Nephron progenitor cell (in vitro differentiated cells): ENCODE measurements at places on chromosomes 5 and 9.

- no peak for DNase-seq
Measured at GRCh38 chr5:96377167-96377566, 55.9 kb downstream of the PCSK1 start.

- peak; percentile 7 for DNase-seq
Measured at GRCh38 chr5:83856881-83857280, 136.2 kb upstream of the HAPLN1 start.

GRCh38 chr9:68416936-68417564 is 60.6 kb downstream of the PGM5 start:
- DNase-seq = no peak

DNA sequence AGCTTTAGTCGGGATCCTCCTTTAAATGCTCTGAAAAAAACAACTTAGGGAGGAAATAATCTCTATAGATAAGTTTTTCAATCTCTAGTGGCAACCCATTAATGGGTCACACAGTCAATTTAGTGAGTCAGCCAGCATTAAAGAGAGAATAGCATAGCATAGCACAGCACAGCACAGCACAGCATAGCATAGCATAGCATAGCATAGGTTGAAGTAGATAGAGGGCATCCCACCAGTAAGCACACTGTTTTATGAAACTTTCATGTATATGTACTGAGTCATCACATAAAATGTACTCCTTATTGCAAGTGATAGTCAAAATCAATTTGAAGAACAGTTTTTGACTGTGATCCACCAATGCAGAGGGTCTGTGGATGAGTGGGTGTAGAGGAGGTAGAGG is 522.9 kb downstream of the CCDC171 start:
- DNase-seq = no peak

DNA sequence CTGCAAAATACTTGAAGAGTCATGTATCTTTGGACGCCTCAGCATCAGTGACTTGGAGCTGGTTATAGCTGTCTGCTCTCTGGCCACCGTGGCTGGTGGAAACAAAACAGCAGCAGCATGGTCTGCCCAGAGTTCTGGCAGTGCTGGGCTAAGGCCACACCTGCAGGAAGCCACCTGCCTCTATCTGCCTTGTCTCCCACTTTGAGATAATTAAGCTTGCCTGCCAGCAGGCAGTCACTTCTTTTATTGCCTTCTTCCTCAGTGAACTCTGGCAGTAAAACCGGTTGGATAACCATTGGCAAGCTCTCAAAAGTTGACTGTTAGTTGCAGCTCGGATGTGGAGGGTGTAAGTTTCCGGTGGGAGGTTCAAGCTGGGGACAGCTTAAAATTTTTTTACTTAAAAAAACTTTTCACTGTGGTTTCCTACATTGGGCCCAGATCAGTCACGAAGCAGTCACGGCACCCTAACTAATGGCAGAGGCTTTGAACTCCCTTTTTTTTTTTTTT is 4.9 kb downstream of the SMIM3 start:
- no peak for DNase-seq

DNA sequence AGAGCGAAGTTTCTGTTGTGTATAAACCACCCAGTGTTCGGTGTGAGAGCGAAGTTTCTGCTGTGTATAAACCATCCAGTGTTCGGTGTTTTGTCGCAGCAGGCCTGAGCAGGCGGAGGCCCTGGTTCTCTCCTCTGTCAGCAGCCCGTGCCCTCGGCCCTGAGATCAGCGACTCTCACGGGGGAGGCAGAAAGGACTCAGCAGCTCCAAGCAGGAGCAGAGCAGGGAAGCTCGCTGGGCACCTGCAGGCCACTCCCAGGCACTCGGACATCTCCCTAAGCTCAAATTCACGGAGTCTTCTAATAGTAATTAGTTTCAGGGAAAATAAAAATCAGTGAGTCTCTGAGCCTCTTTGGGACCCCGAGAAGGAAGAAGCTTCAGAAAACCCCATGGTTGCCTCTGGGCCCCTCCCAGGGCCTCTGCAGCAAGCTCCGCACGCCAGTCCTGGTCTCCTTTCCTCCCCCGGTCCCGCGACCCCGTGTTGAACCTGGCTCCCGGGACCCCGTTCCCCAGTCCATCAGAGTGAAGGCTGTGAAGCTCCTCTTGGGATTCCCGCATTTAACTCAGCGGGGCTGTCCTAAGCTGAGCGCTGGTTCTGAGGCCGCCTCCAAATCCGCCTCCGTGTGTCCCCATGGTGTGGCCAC is 81.9 kb upstream of the ADAMTS2 start:
- no peak for DNase-seq

GRCh38 chr5:175534070-175534932 is 55.9 kb downstream of the SFXN1 start:
- DNase-seq = peak; percentile 90

DNA sequence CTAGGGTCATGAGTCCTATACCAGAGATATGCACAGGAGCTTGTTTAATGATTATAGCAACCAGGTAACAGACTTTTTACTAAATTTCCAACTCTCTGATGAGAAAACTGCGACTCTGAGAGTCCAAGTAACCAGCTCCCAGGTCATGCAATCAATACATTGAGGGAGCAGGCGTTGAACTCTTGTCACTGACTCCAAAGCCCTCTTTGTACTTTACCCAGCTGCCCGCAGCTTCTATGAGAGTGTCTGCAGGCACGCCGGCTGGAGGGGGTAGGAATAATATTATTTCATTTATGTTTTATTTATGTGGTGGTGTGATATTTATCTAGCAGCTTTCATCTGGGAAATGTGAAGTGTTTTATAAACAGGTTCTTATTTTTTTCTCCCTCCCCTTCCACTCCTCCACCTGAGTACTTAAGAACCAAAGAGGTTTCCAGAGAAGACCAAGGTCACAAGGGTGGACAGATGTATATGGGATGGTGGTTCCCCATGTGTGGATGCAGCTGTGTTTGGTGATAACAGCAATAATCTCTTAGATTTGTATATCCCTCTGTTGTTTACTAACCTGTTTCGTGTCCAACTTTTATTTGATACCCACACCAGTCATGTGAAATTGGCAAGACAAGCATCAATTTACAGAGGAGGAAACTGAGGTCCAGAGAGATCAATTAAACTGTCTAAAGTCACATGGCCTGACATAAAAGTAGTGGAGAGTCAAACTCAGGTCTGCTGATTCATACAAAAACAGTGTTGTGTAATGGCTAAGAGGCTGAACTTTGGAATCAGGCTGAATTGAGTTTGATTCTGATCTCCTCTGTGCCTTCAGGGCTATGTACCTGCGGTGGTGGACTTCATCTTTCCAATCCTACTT is 140.2 kb upstream of the TRIM32 start:
- DNase-seq = no peak

DNA sequence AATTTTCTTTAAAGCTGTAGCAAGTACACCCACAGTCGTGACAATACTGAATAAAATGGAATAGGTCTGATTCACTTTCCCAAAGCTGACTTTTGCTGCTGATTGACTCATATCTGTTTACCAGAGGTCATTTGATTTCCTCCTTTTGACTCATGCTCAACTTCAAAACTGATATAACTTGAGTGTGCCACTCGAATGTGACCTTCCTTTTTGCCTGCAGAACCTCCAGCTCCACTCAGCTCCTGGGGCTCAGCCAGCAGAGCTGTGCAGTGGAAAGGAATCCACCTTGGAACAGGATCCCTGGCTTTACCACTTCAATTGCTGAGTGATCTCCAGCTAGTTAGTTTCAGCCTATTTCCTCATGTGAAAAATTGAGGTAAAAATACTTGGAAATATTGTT is 84.1 kb downstream of the FEM1C start:
- no peak for DNase-seq

DNA sequence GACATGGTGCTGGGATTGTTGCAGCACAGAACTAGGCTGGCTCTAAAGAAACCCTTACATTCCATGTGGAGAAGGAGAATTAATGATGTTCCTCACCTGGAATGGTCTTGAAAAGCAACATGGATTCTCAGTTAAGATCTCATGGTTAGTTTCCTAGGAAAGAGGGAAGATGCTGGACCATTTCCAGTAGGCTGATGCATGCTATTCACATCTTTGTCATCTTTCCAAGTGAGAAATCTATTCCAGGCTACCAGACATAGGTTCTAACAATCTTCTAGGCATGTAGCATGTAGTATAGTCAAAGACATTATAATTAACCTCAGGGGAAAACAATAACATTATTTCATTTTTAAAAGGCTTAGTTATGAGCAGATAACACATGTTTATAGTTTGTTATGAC is 44.3 kb downstream of the TMEM252 start:
- no peak for DNase-seq

- no peak for DNase-seq
Measured at GRCh38 chr5:67120032-67120431, 76.6 kb downstream of the CD180 start.

DNA sequence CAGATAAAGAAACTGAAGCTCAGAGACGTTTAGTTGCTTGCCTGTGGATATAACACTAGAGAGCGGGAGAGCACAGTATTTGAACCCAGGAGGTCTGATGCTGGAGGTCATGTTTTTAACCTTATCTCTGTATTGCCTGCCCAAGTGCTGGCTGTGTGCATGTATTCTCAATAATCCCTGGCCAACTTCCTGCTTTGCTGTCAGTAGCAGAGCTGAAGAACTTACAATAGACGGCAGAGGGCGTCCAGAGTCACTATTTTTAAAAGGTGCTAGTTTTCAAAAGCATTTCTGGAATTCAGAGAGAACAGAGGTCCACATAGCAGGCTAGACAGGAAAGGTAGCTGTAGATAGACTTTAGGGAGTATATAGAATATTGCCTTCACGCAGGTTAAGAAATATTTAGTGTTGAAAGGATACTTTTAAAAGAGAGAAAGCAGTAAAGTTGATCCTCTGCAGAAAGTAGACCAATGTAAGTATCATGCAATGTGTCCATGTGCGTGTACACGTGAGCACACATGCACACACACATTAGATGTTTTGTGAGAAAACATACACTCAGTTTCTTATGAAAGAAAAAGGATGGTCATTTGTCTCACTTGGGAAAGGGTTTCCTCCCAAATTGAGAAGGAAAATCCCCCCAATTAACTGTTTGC is 46.3 kb downstream of the PTCD2 start:
- peak; percentile 48 for DNase-seq

- no peak for DNase-seq
Measured at GRCh38 chr9:69140123-69140735, 33.8 kb upstream of the TJP2 start.

DNA sequence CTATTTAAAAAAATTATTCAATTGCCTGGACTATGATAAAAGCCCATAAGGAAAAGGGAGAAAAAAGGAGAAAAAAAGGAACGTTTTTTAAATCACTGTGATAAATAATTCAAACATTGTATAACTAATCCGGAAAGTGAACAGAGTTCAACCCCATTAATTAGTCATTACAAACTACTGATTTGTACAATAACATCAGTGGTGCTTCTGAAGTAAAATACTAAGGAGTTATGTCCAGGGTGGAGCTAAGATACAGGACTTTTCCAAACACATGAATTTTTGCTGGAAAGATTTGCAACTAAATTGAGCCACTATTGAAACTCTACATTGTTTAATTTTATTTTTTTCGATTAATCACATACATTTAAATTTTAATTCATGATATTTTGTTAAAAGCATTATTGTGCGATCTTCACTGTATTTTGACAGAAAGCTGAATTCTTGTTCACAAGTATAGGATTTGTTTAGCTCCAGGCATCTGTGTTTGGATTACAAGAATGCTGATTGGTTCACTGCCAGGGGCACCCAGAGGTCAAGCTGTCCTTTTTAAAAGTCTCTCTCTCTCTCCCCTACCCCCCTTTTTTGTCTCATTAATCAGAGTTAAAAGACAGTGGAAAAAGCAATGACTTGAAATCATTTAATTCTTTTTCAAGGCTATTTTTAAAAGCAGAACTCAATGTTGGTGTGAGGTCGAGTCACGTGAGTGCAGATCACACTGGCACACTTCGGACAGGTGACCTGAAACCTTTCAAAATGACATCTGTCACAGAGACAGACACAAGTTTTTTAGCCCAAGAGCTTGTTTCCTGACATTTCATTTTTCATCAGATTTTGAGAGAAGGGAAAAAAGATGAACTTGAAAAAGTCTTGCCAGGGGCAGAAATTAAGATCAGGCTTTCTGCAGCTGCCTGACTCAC is 387.3 kb downstream of the NR2F1-AS1 start:
- peak; percentile 8 for DNase-seq

GRCh38 chr9:74172874-74173273 is 324.3 kb upstream of the RORB start:
- no peak for DNase-seq

DNA sequence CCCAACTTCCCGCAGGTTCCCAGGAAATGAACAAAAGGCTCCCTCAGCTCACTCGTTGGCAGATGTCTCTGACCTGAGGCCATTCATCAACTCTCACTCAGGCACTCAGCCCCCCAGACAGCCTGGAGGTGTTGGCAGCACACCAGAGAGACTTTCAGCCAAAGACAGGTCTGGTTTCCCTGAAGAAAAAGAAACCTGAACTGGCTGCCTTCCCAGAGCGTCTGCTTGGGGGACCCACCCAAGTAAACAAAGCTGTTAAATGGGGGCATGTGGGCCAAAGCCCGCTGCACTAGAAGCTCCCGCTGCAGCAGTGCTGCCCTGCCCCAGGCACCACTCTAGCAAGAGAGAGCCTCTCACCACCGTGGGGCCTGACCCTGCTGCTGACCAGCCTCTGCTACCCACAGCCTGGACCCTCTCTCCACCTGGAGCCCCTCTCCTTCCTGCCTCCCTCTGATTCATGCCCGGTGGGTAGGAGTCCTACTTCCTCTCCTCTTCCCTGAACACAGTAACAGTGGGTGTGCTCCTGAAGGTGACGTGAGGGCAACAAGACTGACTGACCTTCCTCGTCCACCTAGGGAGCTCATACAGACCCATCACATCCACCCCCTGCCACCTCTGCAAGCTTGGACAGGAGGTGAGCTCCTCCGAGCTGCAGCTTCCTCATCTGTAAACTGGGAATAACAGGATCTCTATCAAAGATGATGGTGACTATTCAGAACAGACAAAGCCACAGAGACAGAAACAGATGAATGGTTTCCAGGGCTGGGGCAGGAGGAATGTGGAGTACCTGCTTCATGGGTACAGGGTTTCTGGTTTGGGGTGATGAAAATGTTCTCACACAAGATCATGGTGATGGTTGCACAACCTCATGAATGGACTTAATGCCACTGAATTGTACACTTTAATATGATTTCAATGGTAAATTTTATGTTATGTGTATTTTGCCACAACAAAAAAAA is 31.0 kb upstream of the GABRP start:
- DNase-seq = no peak

DNA sequence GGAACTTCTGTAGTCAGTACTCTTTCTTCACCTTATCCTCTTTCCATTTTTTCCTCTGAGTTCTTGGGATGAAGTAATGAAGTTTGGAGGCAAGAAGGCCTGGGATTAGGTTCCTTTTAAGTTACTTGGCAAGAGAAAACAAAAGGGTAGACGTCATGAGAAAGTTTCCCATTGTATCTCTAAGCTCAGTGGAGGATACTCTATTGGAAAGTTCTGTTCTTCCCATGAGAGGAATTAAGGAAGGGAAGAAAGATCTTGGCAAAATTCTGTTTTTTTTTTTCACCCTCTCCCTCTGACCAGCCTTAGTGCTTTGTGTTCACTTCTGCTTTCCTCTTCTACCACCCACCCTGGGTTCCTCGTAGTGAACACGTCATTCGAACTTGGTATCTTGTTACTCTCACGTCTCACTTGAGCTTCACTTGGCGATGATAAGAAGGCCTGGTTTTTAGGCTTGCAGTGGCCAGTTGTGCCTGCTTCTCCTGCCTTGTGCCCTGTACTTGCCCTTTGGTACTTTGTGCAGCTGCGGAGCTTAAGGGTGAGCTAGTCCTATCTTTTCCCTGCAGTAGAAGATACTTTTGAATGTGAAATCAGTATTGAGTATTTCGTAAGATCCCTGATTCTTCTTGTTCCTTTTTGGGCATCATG is 67.0 kb downstream of the ARHGAP26 start:
- no peak for DNase-seq

GRCh38 chr9:68455451-68455850 is 85.2 kb downstream of the TMEM252 start:
- DNase-seq = no peak
